ENCODE measurements at places on chromosomes 6 and 20. TPM values are rescaled to one million over a fixed set of nuclear protein-coding genes. Genes with fewer than 3 reads are reported as not detected.

Gene PPIL6
- 2.6 TPM for total RNA-seq

Gene NKAPL
- 1.9 TPM for total RNA-seq

Gene ETV7
- 2.5 TPM for total RNA-seq

Gene STMN3
- 11.1 TPM for total RNA-seq

Gene GSTA2
- 113 TPM for total RNA-seq

Data from mucosa of gallbladder (tissue), 1 donor.